Activated naive CD8-positive, alpha-beta T cell treated with anti-CD3 and anti-CD28 coated beads for 36 hours (primary cell): ENCODE measurements at places on chromosomes 1 and 21.

GRCh38 chr1:246726255-246726679 is 2.1 kb downstream of the SCCPDH start:
- DNase-seq: no peak

DNA sequence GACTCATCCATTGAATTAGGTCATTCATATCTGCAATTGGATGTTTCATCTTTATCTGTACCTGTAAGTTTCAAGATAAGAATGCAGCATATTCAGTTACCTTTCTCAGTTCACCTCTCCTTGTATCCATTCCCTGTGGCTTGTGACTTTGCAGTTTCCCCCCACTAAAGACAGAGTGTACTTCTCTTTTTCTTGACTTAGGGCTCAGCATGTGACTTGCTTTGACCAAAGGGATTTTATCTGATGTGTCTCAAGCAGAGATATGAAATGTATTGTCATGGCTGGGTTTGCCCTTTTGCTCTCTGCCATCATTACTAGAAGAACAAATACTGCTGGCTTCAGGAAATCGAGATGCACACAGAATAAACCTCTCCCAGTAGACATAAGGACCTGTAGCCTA is 754.8 kb downstream of the ADGRL2 start:
- DNase-seq: no peak

- no peak for DNase-seq
Measured at GRCh38 chr1:223504741-223505140, 111.5 kb downstream of the CCDC185 start.

DNA sequence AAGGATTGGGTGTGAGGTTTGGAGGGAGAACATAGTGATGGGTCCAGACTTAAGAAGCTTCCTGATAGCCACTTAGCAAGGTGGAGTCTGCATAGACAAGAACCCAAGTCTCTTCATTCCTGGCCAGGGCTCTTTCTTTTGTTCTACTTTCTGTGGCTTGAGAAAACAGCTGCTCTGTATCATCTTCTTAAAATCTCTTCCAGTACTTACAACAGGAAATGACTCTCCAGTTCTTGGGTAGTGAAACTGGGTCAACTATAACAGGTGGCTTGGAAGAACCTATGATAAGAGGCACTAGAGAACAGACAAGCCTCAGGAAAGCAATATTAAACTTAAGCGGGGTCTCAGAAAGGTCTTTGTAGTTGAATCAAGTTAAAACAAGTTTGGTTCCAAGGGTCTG is 148.1 kb upstream of the USP24 start:
- no peak for DNase-seq

DNA sequence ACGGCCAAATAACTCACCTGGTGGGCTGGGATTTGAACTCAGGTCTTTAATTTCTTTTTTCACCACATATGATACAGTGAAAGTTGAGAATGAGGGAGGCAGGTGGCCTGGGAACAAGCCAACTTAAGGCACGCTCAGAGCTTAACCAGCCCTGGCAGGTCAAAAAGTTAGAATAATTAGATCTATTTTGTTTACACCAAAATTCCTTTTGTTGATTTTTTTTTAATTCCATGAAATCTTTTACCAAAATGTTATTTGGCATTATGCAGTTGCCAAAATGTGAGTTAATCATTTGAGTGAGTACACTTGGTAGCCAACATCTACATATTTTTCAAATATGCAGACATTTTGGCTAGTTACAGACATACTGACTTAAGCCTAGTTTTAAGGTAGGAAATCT is 36.8 kb downstream of the LHX8 start:
- DNase-seq: no peak

- DNase-seq: no peak
Measured at GRCh38 chr21:44415073-44416025, 40.0 kb upstream of the LRRC3 start.

DNA sequence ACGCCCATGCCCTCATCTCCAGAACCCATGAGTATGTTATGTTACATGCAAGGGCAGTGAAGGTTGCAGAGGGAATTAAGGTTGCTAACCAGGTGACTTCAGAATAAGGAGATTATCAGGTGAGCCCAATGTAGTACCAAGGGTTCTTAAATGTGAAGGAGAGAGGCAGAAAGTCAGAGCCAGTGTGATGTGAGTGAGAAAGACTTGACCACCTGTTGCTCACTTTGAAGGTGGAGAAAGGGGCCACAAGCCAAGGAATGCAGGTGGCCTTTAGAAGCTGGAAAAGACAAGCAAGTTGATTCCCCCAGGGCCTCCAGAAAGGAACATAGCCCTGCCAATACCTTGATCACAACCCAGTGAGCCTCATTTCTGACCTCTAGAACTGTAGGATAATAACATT is 84.7 kb upstream of the CLDN14 start:
- no peak for DNase-seq

DNA sequence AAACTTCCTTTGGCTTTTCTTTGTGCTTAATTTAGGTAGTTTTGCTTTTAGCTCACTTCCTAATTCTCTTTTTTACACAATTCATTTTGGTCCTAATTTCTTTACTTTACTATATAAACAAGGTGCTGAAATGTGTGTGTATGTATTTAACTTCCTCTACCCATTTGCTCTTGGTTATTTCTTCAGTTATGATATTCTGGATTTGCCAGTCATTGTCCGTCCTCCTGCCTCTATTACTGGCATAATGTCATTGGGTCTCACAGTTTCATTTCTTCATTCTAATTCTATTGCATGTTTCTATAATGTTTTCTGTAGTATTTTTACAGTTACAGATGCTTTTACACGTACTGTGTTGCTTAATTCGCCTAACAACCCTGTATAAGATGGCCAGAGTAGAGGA is 96.2 kb downstream of the ZMYM4 start:
- no peak for DNase-seq

- DNase-seq: no peak
Measured at GRCh38 chr1:110076789-110077500, 6.5 kb upstream of the ALX3 start.

GRCh38 chr1:38579056-38579455 is 280.5 kb downstream of the RRAGC start:
- DNase-seq: no peak

DNA sequence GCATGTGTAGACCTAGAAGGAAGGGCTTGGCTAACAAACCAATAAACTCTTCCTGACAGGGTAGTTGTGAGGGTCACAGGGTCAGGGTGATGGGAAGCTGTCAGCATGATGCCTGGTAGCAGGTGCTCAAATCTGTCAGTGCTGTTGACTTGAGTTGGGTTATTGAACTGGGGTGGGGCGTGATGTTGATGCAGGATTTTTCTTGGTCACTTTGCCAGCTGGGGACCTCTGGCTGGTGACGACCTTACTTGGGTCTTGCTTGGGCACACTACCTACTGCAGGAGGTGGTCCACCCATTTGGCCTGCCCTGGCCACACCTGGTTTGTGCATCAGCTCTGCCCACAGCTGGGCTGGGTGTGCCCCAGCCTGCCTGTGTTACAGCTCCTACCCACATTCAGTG is 624.4 kb downstream of the PTPRU start:
- DNase-seq: no peak

DNA sequence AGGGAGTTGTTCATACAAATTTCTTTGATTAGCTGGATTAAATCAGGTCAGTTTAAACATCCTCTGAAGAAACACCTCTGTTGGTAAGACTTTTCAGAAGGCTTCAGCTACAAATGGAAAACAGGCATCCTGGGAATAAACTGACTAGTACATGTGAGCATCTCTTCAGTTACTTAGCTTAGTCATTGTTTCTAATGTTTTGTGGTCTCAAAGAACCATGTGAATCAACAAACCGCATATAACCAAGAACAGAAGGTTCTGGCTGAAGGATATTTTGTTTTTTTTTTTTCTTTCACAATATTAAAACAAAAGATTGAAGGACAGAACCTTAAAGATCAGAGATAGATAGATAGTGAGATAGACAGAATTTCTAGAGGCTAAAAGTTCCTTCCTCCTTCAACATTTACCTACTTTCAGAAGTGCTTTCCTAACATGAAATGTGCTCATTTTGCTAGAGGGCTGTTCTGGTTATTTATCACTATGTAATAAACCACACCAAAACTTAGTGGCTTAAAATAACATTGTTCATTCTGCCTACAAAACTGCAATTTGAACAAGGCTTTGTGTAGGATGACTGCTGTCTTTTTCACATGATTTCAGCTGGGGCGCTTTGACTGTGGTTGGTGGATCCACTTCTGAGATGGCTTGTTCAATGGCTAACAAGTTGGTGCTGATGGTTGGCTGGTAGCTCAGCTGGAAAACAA is 119.8 kb upstream of the PTGFR start:
- DNase-seq: no peak

GRCh38 chr1:19771350-19771749 is 28.4 kb downstream of the TMCO4 start:
- DNase-seq: no peak

GRCh38 chr1:153633161-153633753 is 609 bp upstream of the CHTOP start:
- DNase-seq: no peak

DNA sequence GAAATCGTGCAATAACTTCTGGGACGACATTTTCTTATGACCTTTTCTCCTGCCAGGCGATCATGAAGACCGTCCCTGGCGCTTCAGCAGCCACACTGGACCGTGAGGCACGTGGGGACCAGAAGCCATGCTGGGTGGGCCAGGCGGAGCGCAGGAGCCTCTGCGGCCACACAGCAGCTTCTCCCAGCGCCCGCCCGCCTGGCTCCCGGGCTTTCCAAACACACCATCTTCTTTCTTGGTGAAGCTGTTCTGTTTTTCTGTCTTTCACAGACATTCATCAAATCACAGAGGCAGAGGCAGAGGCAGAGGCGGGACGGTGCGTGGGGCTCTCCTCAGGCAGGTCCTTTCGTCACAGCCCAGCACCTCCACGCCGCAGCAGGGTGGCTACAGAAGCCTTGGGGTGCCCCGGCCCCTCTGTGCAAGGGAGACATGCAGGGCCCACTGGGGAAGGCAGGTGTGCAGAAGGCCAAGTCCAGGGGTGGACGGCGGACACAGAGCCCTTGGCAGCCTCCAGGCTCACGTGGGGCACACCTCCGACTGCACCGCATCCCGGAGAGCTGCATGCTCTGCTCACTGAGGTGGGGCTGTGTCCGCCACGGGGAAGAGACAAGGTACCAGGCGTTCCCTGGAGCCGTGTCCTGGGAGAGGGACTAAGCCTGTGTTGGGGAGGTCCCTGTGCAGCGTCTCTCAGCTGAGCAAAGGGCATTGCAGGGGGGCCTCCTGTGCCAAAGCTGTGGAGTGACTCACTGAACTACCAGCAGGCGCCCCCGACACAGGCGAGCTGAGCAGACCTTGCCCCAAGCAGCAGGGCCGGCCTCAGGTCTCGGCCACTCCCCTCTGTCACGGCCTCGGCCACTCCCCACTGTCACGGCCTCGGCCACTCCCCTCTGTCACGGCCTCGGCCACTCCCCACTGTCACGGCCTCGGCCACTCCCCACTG is 2.6 kb upstream of the TMEM240 start:
- no peak for DNase-seq

DNA sequence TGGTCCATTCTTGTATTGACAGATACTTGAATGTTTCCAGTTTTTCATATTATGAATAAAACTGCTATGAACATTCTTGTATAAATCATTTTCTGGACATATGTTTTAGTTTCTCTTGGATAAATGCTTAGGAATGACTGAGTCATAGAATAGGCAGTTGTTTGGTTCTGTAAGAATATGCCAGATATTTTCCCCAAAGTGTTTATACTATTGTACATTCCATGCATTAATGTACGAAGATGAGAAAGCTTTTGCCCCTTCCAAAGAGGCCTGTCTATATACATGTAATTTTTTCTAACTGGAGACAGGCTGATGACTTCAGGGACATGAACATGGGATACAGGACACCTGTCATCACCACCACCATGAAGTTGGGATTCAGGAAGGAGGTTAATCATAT is 11.3 kb downstream of the NBPF3 start:
- DNase-seq: no peak

- no peak for DNase-seq
Measured at GRCh38 chr21:28496517-28496916, 496.2 kb downstream of the LTN1 start.

DNA sequence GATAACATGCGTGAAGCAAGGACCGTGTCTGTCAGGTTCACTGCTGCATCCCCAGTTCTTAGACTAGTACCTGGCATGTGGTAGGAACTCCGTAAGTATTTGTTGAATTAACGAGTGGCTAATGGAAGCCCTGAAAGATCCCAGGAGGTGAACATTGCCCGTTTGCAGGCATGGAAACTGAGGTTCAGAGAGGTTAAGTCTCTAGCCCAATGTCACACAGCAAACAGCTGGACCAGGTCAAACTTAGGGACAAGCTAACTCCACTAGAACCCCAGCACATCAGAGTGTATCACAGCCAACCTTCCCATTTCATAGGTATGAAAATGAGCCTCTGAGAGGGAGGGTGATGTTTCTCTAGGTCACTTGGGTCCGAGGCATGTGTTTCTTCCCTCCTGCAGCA is 27.6 kb downstream of the RAP1GAP start:
- no peak for DNase-seq

- DNase-seq: no peak
Measured at GRCh38 chr1:236338096-236338495, 56.0 kb upstream of the EDARADD start.
